ENCODE measurements at places on chromosomes 1 and 21.

DNA sequence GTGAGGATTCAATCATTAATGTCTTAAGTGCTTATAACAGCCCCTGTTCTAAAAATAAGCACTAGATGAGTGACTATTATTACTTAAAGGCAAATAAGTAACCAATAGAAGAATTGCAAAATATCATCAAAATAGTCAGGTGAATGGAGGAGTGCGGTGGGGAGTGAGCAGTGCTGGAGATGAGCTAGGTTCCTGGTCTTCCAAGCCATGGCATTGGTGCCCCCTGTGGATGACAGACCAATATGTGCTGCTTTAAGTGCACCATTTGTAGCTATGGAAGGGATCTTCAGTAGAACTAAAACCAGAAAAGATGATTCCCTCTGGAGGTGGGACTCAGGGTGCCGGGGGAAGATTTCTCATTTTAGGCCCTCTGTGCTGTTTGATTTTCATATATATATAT is 46.1 kb upstream of the SLC30A1 start:
- peak; percentile 58 for DNase-seq

DNA sequence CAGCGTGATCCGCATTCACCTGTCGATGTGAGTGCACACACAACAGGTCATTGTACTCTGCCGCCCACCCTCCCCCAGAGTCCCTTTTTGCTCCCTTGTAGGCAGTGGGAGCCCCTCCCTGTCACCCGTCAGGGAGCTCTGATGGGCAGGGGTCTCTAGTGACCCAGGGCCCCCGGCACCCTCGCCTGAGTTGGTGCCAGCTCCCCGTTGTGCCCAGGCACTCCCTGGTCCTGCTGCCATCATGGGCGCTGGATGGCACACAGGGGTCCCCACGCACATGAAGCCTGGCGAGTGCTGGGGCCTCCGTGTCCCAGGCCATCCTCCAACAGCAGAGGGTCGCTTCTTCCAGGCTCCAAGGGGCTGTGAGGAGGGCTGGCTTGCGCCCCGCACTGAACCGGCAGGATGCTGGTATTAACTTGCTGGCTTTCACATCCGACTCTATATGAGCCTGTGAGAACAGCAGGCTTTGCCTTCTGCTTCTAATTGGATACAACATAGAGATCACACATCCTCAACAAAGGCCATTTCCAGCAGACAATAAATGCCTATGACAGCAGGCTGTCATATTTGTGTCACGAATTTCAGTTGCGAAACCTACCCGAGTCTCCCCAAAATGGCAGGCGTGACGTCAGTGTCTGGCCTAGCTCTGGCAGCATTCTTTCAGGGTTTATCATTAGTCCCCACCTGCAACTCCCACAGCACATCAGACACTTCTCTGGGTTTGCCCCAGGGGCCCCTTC is 35.4 kb downstream of the KIAA1614 start:
- no peak for DNase-seq

DNA sequence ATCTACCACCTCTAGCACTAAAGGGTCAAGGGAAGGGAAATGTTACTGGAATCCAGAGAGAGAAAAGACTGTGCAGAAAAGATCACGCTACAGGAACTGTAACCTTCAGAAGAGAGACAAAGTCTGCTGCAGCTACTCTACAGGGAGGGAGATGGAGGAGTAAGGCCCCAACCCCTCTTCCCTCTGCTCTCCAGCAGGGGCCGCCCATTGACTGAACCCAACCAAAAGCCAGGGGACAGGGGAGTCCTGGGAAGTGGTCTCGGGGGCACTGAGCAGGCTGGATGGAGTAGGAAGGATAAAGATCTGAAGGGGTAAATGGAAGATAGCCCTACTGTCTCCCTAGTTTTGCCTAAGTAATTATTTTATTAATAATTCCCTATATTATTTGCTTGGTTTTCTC is 72.8 kb upstream of the NR5A2 start:
- no peak for DNase-seq

GRCh38 chr1:22828484-22829308 is 118.1 kb downstream of the EPHB2 start:
- peak; percentile 32 for DNase-seq

DNA sequence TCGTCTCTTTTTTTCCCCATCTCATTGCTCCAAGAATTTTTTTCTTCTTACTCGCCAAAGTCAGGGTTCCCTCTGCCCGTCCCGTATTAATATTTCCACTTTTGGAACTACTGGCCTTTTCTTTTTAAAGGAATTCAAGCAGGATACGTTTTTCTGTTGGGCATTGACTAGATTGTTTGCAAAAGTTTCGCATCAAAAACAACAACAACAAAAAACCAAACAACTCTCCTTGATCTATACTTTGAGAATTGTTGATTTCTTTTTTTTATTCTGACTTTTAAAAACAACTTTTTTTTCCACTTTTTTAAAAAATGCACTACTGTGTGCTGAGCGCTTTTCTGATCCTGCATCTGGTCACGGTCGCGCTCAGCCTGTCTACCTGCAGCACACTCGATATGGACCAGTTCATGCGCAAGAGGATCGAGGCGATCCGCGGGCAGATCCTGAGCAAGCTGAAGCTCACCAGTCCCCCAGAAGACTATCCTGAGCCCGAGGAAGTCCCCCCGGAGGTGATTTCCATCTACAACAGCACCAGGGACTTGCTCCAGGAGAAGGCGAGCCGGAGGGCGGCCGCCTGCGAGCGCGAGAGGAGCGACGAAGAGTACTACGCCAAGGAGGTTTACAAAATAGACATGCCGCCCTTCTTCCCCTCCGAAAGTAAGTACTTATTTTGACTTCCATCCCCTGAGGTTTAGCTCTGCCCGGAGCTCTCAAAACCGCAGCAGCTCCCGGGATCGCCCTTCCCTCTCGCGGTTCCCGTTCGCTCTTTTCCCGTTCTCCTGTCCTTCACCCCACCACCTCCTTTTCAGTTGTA is 1.5 kb downstream of the TGFB2 start:
- peak; percentile 61 for DNase-seq

- no peak for DNase-seq
These were observed 54.9 kb downstream of the AHDC1 start for GRCh38 chr1:27548858-27549719.

- no peak for DNase-seq
These were observed 110.3 kb downstream of the TIAM1 start for GRCh38 chr21:31233711-31234110.

DNA sequence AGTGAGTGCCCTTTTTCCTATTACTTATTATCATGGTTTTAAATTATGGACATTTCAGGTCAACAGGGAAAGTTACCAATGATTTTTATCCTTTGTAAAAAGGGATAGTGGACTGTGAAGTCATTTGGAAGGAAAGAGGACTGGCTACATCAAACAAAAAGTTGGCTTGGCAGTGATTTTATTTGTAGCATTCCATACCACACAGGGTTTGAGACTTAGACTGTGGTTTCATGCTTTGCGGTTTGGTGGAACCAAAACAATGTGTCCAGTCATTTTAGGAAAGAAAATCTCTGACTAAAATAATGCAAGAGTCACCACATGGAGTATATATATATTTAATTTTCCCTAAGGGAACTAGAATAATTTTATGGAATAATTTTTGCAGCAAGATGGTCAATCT is 239.5 kb downstream of the HMCN1 start:
- peak; percentile 76 for DNase-seq

DNA sequence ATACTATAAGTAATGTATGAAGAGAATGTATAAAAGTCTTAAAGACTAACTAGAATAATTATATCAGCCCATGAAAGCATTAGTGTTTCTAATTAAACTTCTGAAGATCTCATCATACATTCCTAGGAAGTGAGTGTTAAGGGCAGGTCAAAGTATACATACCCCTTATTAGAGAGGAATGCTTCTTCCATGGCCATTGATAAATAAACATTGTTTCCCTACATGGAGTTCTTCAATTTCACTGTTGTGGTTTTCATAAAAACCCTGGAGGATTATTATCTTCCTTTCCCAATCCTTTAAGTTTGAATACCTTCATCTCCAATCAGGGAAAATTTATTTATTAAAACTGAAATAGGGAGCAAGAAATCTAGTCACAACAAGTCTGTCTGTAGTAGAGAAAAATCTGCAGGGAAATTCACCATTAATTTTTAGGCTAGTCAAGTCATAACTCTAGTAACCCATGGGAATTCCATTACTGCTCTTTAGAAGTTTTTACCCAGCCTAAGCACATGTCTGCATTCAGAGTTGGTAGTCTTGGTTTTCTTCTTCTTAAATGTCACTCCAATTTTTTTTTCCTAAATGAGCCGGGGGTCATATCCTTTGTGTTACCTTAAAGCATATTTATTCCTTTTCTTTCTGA is 147.0 kb downstream of the TNFSF18 start:
- peak; percentile 58 for DNase-seq

- no peak for DNase-seq
These were observed 660.7 kb downstream of the PTPRU start for GRCh38 chr1:29896791-29897714.

DNA sequence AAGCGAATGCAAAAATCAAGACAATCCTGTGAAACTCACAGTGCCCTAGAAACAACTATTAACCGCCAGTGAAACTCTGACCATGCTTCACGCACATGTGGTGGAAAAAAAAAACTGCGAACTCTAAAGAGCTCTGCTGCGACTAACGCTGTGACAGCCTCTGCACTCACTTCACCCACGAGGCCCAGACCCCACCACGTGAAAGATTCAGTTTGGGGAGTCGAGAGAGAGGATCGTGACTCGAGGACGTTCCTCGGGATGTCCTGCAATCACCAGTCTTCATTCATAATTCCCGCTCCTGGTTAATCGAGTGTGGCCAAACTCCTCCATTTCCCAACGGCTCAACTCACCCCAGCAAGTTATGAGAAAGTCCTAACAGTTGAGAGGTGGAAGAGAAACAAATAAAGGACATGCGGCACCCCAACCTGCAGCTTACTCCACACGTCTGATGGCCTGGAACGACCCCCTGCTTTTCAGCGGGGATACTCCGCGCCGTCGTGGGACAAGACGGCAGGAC is 1.1 kb downstream of the SERBP1 start:
- peak; percentile 42 for DNase-seq

GRCh38 chr1:232227306-232227705 is 402.6 kb downstream of the SIPA1L2 start:
- no peak for DNase-seq

GRCh38 chr1:111571987-111572386 is 47.6 kb upstream of the RAP1A start:
- no peak for DNase-seq

- no peak for DNase-seq
These were observed 22.2 kb downstream of the UBR4 start for GRCh38 chr1:19187852-19188251.

DNA sequence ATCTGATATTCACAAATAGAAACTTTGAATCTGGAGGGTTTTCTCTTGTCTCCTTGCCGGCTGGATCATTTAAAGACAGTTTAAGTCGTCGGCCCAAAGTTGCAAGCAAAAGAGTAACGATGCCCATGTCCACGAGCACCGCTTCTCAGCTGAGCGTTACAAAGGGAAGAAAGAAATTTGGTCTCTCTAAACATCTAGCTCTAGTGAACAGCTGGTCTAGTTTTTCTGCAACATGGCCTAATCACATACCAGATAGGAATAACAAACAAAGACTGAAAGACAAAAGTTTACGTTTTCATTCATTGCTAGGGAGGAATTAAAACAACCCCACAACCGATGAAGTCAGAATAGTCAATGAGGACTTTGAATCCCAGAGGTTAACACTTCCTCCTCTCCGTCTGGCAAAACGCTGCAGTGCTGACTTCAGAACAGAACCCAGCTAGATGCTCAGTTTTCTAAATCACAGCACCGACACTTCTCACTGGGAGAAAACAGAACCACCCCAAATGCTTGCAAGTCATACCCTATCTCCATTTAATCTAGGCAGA is 69.4 kb downstream of the NTPCR start:
- peak; percentile 35 for DNase-seq

- DNase-seq = no peak
These were observed 149.5 kb upstream of the BACE2 start for GRCh38 chr21:41018431-41018830.

GRCh38 chr21:39834543-39834942 is 32.7 kb upstream of the PCP4 start:
- no peak for DNase-seq

GRCh38 chr1:244846653-244847052 is 11.2 kb downstream of the COX20 start:
- DNase-seq = no peak

GRCh38 chr1:225754940-225755641 is 22.5 kb upstream of the SRP9 start:
- DNase-seq = peak; percentile 82

GRCh38 chr1:160162931-160163330 is 11.5 kb downstream of the ATP1A4 start:
- no peak for DNase-seq

GRCh38 chr1:56992318-56993125 is 26.7 kb upstream of the C8B start:
- no peak for DNase-seq

GRCh38 chr21:42736646-42737350 is 83.4 kb downstream of the PDE9A start:
- DNase-seq = no peak

- DNase-seq = no peak
These were observed 1.9 kb downstream of the TMEM79 start for GRCh38 chr1:156286061-156286460.

- no peak for DNase-seq
These were observed 1873.5 kb downstream of the NCAM2 start for GRCh38 chr21:22871692-22872091.

DNA sequence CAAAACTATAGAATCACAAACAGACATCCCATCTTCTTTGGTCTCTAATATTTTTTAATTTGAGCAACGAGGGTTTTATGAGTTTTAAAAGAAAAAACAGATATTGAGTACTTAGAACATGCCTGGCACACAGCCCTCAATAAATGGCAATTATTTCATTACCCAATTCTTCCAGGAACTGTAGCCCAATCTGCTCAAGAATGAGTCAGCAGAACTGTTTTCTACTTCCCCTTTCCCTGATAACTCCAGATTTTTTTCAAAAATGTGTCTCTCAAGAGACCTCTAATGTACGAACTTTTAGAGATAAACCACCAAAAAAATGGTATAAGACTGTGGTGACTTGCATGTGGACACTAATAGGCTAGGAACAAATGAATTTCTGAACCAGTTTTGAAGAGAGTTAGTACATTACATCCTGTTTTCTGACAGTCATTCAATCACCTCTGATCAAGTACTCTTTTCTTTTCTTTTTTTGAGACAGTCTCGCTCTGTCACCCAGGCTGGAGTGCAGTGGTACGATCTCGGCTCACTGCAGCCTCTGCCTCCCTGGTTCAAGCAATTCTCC is 11.5 kb downstream of the ABL2 start:
- DNase-seq = peak; percentile 38

- DNase-seq = no peak
These were observed 82.5 kb upstream of the CNTN2 start for GRCh38 chr1:204960306-204961125.
